Type B pancreatic cell (in vitro differentiated cells): ENCODE measurements at places on chromosomes 3 and 15. TPM values are rescaled to one million over a fixed set of nuclear protein-coding genes. Genes with fewer than 3 reads are reported as not detected.

DNA sequence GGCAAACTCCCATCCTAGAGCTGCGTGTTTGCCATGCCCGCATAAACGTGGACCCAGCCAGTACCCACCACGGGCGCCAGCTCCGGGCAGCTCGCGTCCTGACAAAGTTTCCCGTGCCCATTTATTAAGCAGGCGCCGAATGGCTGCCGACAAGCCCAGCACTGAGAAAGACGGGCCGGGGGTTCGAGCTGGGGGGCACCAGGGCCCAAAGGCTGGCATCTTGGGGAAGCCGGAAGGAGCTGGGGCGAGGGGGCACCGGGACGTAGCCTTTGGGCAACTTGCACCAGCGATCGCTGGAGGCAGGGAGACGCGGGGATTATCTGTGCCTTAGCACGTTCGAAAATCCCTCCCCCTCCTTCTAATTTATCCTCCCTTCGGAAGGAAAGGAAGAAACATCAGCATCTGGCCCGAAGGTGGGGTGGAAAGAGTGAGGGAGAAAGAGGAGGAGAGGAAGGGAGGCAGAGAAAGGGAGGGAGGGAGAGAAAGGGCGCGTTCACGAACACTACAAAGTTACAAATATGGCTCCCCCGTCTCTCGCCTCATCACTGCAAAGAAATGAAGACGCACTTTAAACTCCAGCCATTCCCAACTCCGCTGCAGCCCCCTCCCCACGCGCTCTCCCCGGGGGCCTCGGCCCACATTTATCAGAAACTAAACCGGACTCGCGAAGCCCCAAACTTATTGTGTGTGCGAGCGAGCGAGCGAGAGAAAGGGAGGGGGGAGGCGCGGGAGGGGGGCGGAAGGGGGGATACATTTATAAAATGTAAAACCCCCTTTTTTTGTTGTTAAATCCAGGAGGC is 1.0 kb downstream of the ANP32A start:
- DNase-seq = no peak

- DNase-seq = no peak
Measured at GRCh38 chr15:58472221-58472620, 40.4 kb downstream of the LIPC start.

DNA sequence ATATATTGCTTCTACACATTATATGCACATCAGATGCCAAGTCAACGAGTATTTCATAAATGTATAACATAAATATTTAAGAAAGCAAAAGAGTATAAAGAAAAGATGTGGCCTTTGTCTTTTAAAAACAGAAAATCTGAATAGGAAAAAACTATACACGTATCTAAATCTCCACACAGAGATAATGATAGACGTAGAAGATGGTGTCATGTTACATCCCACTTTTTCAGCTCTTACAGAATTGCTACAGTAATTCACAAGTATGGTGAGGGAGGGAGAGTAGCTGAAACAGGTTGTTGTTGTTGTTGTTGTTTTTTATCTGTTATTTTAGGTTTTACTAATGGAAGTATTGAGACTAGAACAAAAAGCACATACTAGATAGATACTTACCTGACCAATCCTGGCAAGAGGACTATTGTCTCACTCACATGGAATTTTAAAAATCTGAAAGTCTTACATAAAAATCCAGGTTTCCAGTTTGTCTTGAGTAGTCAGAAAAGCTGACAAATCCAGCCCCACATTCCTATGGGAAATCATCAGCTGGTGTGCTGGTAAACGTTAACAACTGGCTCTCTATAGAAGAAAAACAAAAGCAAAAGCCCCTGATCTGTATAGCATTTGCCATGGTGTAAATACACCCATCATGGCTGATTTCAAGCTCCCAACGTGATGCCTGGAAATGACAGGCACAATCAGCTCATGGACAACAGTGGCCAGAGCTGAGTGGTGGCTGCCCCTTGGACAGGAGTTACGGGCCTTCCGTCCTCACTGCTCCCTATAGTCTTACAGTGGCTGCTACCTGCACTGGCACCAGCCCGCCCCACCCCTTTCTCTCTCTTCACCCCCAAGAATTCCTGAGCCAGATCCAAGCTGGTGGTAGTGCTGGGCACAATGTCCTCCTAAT is 47.4 kb upstream of the VGLL4 start:
- no peak for DNase-seq

GRCh38 chr15:79881254-79881653 is 15.6 kb downstream of the MTHFS start:
- no peak for DNase-seq

- DNase-seq = no peak
Measured at GRCh38 chr15:67587331-67587730, 44.8 kb downstream of the MAP2K5 start.

GRCh38 chr3:171772427-171773056 is 37.7 kb downstream of the PLD1 start:
- no peak for DNase-seq

DNA sequence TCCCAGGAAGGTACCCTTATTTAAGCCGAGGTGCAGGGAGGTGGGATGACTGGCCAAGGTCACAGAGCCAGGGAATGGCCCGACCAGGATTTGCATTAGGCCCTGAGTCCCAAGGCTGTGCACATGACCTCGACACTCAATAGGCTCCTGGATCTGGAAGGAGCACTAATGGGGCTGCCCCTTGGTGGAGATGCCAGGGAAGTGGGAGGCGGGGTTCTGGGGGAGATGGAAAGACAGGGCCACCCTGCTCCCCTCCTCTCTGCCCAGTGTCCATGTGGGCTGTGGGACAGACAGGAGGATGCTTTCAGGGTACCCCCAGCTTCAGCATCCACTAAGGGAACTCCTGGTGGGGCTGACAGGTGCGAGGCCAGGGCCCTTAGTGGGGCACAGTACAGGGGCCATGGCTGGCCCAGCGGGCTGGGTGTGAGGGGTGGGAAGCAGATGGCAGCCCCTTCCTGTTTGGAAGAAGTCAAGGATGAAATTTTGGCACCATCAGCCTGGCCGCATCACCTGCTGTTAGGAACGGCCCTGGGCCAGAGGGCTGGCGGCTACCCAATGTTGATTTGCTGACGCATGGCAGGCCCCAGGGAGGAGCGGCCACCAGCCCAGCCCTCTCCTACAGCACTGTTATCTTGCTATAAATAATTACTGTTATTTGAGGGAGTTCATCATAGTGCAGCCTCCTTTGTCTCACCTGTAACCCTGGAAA is 37.3 kb downstream of the ATP2B2 start:
- DNase-seq = no peak

- DNase-seq = no peak
Measured at GRCh38 chr3:172379372-172379771, 68.9 kb downstream of the GHSR start.

GRCh38 chr3:43081796-43082195 is 24.1 kb downstream of the POMGNT2 start:
- no peak for DNase-seq

DNA sequence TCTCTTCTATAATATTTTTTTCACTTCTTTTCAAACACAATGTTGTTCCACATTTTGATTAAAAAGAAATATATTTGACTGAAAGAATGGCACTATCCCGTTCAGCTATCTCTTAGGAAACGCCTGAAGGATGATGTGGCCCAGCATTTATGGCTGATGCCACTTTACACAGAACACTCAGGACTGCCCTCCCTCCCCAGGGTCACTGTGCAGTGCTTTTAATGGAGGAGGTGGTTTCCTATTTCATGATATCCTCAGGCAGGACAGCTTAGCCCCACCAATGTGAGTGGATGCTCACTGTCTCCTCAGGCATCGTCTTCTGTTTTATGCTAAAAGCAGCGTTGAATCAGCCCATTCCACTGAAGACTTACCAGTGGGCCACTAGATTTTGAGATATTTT is 135.9 kb downstream of the KCNAB1 start:
- DNase-seq = no peak

DNA sequence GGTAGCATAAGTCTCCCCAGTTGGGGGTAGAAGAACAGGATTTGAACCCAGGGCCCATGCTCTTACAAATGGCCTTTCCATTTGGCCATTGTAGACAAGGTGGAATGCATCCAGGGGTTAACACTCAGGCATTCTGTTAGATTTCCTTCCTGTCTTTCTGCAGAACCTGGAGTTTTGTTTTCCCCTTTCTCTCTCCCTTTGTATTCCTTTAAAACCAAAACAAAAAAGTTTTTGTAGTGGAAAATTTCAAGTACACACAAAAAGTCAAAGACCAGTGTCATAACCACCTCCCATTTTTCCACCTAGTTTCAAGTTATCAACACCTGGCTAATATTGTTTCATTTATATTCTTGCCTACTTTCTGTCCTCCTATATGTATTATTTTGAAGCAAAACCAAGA is 26.0 kb downstream of the FRMD4B start:
- no peak for DNase-seq

The CADPS gene
- total RNA-seq = 21.6 and 26.8 TPM in 2 replicates

The FAH gene
- total RNA-seq = 24.6 and 25.8 TPM in 2 replicates

The EPHA3 gene
- 1.8 and 30.3 TPM in 2 replicates for total RNA-seq

The MST1R gene
- 3.0 and 5.3 TPM in 2 replicates for total RNA-seq
